ENCODE measurements at places on chromosomes 7 and 10. TPM values are rescaled to one million over a fixed set of nuclear protein-coding genes. Genes with fewer than 3 reads are reported as not detected.

The WNT8B gene
- 0.63 TPM for polyA plus RNA-seq

The SPDYE2B gene
- polyA plus RNA-seq = 0.73 TPM

The AKR1C8 gene
- 0.20 TPM for polyA plus RNA-seq

The GBX1 gene
- polyA plus RNA-seq = not detected

The CYP26A1 gene
- polyA plus RNA-seq = not detected

The GDF2 gene
- polyA plus RNA-seq = not detected

The GTF2IRD1 gene
- 60.0 TPM for polyA plus RNA-seq

The MACROH2A2 gene
- 89.9 TPM for polyA plus RNA-seq

The SEC61A2 gene
- polyA plus RNA-seq = 14.4 TPM

The OR6B1 gene
- polyA plus RNA-seq = not detected

The SPDYE5 gene
- polyA plus RNA-seq = 4.8 TPM

The SUN3 gene
- not detected for polyA plus RNA-seq

The DLX6 gene
- polyA plus RNA-seq = not detected

The AUTS2 gene
- polyA plus RNA-seq = 69.8 TPM

The TACR2 gene
- 0.27 TPM for polyA plus RNA-seq

- no peak for DNase-seq
Observed at GRCh38 chr7:1428941-1429501, 30.2 kb downstream of the MICALL2 start.

DNA sequence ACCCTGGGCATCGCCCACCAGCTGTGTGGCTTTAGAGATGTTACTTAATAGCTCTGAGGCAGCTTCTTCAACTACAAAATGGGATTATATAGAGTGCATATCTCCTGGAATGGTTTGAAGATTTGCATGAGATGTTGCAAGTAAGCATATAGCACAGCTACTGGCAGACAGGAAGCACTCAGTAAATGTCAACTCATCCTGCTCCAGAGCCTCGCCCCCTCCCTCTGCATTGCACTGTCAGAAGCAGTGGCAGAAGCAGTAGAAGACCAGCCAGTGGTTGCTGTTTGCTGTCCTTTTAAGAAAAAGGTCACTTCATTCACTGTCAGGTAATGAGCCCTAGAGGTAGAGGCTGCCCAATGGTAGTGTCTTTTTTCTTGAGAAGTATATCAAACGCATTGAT lies 180.0 kb upstream of the GHITM start:
- DNase-seq = no peak

- no peak for DNase-seq
Observed at GRCh38 chr7:39383136-39383535, 183.1 kb upstream of the YAE1 start.

DNA sequence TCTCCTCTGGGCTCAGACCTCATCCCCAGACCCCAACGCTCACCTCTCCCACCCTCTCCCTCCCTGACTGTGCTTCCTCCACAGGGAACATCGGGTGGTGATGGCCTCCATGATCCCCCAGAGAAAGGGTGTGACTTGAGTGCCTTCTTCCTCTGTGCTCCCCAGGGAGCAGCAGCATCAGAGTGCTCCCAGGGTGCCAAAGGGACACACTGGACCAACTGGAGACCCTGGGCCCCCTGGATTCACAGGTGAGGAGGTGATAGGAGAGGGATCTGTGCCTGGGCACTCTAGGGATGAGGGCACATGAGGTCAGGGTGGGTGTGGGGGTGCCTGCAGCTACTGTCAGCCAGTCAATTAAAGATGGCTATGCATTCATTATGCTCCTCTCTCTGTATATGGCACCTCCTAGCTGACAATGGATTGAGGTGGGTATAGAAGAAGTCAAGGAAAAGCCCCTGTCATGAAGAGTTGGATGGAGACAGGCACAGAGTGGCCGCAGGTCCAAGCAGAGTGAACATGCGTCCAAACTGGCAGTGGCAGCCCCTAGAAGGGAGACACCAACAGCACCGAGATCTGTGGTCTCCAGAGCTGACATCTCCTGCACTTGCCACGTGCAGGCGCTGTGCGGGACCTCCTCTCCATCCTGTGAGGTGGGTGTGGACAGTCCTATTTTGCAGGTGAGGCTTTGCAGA lies 15.5 kb upstream of the VOPP1 start:
- DNase-seq = no peak

GRCh38 chr7:70068531-70068930 lies 470.3 kb downstream of the AUTS2 start:
- no peak for DNase-seq

GRCh38 chr7:11170863-11171568 lies 197.3 kb downstream of the PHF14 start:
- DNase-seq = no peak

DNA sequence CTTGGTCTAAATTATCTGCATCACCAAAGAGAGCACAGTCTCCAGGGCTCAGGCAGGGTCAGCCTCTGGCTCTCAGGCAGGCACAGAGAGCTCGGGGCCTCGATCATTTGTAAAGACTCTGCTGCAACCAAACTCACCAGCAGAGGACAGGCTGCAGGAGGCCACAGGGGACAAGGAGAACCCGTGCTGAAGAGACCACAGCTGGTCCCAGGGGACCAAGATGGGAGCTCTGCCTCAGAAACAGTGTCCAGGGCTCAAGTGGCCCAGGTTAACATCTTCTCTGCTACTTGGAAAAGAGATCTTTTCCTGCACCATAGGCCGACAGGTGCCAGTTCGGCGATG lies 543.2 kb downstream of the PTPRN2 start:
- DNase-seq = no peak

DNA sequence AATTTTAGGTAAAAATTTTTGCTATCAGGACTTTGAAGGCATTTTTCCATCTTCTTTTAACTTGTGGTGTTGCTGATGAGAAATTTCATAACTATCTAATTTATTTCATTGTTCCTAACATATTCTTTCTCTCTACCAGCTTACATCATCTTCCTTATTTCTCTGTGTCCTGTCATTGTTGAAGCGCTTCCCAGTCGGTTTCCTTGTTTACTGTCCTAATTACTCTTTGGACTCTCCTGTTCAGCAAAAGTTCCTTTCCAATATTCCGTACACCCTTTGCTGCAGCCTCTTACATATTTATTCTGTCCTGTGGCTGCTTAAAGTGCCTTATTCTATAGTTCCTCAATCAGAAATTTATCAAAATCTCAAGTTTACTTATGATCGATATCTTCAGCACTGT lies 609.0 kb upstream of the FZD8 start:
- no peak for DNase-seq

GRCh38 chr7:11328309-11328708 lies 354.6 kb downstream of the PHF14 start:
- no peak for DNase-seq

DNA sequence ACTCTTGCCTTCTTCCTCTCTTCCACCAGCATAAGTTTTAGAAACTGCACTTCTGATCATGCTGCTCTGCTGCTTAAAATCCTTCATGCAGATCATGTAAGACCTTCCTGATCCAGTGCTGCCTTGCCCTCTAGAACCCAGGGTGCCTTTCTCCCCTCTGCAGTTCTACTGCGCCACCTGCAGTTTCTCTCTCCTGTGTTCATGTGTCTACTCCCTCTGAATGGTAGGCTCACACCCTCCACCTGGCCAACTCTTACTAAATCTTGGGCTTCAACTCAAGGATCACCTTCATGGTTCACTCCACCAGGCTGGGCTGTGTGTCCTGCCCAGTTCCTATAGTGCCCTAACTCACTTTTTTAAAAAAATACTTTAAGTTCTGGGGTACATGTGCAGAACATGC lies 174.6 kb upstream of the ITGB1 start:
- DNase-seq = no peak

DNA sequence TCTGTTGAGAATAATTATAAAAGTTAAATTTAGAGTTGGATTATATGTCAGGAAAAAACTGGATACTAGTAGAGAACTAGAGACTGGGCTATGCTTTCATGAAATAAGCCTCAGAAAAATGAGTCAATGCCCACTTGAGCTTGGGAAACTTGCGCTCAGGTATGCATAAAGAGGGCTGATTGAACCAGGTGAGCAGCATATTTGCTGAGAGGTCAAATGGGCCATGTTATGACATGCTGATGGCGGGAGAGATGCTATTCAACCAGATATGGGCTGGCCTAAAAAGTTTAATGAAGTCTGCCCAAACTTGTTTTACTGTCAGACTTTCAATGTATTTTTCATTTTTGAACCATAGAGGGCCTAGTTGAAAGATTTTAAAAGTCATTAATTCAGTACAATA lies 837.6 kb upstream of the GHITM start:
- no peak for DNase-seq

- DNase-seq = no peak
Observed at GRCh38 chr7:140231771-140232491, 55.1 kb upstream of the KDM7A start.

DNA sequence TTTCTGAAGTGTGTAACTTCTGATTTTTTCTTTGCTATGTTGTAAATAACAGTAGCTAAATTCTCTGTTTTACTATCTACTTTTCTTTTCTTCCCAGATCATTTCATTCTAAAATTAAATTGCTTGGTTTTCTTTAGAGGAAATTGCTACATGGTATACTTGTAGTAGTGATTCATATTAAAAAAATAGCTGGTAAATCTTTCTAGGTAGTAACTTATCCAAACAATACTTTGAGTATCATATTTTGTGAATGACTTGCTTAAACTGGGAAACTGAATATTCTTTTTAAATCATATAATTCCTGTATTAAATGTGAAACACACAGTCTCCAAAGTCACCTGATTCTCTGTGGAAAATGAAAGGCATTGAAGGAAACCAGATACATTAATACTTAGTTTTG lies 85.5 kb downstream of the ZNRF2 start:
- no peak for DNase-seq

DNA sequence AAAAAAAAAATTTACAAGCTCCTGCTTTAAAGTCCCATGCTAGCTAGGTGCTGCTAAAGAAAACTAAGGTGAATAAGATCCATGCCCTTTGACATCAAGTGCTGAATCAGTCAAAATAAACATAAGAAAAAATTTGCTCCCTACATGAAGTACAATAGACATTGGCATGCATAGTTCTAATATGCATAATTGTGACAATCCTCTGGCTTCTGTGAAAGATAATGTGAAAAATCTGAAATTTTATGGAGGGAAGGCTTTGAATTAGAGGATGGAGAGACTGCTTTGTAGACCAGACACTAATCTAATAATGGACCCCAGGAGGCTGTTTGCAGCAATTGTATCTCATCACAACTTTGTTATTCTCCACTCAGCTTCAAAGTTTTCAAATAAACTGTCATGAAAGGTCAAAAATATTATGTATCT lies 127.9 kb upstream of the CDK1 start:
- DNase-seq = no peak

DNA sequence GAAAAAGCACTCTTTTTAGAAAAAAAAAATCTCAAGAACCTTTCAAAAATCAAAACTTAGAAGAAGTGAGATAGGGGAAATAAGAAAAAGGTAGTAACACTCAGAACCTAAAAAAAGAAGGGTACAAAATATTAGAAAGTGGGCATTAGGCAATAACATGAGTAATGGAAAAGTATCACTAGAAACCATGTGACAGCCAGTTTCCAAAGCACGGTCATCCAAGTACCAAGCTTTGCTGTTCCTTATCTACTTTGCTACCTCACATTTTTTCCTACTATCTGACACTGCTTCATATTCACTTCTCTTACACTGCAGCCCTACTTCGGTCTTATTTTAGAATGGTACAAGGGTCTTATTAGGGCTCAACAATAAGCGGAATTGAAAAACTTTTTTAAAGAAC lies 30.3 kb downstream of the IMMP2L start:
- no peak for DNase-seq

DNA sequence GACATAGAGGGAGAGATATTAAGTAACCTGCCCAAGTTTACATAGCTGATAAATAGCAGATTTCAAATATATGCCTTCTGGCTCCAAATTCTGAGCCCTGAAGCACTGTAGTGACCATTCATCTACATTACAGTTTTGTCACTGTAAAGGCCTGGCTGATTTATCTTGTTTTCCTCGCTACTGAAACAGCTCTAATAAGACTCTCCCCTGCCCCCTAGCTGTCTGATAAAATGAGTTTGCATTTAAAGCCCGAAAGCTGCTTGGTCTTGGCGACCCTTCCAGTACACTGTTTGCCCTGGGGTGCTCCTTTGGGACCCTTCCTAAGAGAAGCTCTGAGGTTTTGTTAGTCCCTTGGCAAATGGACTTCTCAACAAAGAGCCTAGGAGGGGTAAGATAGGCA lies 59.7 kb upstream of the RAB11FIP2 start:
- DNase-seq = no peak

DNA sequence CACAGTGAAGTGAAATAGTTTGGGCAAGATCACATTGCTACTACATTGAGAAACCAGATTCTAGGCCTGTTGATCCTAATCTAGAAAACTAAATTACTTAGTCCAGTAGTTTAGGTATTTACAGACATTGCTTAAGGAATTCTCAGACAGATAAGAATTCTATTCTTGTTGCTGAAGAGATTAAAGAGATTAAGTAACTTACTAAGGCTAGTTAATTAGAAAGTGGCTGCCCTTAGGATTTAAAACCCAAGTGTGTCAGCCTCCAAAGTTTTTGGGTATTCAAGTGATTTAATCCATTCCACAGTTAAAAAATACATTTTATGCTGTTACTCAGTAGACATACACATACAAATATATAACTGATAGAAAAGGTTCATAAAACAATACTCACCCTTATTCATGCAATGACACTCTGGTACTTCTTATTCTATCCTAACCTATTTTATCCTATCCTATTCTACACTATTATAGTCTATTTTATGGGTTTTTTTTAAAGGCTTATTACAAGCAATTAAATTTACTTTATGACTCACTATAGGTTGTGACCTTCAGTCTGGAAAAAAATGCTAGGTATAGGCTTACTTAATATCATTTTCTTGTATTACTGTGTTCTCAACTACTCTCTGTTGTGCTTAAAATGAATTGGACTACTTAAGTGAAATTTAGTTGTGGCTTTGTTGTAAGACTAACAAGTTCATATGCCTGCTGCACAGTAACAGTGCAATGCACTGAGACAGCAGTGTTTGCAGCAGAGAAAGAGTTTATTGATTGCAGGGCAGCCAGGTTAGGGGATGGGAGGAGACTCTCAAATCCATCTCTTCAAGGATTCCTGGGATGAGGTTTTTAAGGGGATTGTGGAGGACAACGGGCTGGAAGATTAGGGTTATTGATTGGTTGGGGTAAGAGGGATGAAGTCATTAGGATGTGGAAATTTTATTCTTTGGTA lies 10.7 kb downstream of the SPAM1 start:
- no peak for DNase-seq

DNA sequence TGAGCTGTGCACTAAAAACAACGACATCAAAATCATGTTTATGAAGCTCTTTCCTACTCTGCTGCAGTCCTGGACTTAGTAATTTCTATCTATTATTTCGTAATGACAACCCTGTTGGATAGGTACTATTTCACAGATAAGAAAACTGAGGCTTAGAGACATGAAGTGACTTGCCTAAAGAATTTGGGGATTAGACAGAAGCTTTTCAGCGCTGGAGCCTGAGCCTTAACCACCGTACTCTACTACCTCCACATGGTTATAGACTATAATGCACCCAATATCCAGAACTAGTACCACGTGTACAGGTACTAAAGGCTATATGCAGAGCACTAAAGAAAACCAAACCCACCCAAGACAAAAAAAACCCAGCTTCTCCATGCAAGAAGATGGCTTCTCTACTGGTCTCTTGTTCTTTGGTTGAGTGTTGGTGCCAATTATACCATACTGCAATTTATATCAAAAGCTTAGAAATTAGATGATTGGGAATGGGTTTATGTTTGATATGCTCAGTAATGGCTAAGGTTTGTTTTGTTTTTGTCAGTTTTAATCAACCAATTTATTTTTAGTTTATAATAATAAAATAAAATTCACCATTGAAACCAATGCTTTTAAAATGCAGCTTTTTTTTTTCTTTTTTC lies 6.5 kb upstream of the SNX10 start:
- DNase-seq = no peak

- no peak for DNase-seq
Observed at GRCh38 chr10:97412891-97413304, 11.8 kb upstream of the RRP12 start.
